Stimulated activated CD8-positive, alpha-beta memory T cell treated with anti-CD3 and anti-CD28 coated beads, Interleukin-15, amount 100 ng/mL, for 24 hours (primary cell): ENCODE measurements at places on chromosomes 2 and 18.

DNA sequence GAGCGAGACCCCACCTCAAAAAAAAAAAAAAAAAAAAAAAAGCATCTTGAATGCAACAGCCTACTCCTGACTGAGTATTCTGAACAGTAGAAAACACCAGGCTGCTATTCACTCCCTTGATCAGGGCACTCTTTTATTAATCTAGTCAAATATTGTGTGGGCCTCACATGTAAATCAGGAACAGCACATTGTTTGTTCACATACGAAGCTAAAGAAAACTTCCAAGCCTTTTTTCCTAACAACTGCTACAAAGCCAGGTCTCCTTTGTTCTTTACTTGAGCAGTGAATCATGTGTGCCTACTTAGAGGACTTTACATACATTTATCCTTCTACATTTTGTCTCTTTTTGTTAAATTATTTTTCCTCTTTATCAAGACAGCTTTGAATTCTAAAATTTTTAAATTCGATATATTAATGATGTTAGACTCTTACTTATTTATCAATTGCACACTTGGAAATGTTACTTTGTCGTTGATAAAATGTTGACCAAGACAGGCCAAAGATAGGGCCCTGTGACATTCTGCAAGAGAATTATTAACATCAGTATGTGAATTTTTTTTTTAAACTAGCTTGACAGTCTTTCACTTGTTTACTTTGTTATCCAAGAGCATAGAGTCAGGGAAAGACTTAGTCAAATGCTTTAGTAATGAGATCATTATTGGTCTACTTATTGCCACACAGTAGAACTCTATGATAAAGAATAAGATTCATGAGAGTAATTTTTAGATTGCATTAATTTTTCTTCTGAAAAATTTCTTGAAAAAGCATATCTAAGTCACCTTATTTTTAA, 13.2 kb downstream of the SPATS2L start:
- DNase-seq, result no peak

GRCh38 chr2:55914786-55915185, 8.8 kb downstream of the EFEMP1 start:
- DNase-seq, result no peak

DNA sequence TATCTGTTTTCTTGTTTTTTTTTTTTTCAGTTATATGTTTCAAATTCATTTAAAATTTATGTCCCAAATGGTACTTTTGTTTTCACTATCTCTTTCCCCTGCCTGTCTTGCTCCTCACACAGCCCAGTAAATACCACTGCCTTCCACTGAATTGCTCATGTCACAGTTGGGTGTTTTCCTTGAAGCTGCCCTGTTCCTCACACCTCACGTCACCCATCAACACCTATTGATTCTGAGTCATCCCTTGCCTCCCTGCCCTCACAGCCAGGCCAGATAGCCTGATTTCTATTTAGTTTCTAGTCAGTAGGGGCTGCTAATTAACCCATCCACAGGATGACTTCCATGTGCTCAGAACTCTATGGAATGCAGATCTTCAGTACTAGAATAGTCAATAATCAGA, 25.3 kb downstream of the FSHR start:
- no peak for DNase-seq

DNA sequence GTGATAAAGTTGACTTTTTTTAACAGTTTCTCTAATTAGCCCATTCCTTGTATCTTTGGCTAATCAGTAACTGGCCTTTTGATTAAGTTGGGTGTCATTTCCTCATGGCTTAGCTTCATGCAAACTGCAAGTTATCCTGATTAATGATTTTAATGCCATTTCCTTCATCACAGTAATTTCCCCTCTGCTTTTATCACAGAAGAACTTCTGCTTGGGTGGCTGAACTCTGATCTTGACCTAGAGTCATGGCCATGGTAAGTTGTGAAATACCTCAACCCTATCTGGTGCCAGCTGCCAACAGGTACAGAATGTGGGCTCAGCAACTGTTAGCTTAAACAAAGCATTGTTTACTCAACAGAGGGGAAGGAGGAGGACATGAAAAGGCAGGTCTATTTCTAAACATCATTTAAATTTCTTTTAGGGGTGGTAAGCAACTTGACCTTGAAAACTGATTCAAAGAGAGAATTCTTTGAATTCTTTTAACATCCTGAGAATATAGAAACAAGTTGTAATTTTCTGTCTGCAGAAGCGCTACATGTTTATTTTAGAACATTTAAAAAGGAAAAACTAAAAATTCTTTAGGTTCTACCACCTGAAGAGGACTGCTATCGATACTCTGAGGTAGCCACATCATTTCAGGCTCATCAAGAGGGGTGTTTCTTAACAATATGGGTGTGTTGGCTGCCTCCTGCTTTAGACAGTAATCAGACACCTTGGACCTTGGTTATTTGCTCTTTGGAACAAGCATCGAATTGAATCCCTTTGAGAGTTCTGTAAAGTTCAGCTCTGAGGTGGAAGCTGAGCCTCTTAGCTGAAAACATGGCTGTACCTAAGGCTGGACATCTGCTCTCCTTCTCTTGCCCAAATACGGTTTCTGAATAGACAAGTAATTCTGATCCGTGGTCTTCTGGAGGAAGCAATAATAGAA, 39.7 kb downstream of the ANXA4 start:
- DNase-seq, result no peak

GRCh38 chr2:207240649-207241048, 74.9 kb upstream of the KLF7 start:
- no peak for DNase-seq

DNA sequence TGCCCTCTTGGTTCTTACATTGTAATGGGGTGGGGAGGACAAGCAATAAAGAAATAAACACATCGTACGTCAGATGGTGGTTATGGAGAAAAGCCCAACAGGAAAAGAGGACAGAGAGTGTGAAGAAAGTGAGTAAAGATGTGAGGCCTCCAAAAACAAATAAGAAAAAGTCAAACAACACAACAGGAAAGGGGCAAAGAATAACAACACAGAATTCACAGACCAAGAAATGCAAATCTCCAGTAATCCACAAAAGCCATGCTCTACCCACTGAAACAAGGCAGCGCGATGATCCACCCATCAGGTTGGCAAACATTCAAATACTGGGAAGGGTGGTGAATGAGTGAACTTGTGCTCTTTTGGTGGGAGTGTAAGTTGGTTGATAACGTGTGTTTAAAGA, 16.7 kb upstream of the DUSP2 start:
- no peak for DNase-seq

GRCh38 chr2:102034683-102035548, 43.2 kb downstream of the IL1R2 start:
- DNase-seq, result no peak
